Activated gamma-delta T cell treated with Interleukin-2 at 50 U/mL for 16 hours (primary cell): ENCODE measurements at places on chromosomes 13 and 19.

DNA sequence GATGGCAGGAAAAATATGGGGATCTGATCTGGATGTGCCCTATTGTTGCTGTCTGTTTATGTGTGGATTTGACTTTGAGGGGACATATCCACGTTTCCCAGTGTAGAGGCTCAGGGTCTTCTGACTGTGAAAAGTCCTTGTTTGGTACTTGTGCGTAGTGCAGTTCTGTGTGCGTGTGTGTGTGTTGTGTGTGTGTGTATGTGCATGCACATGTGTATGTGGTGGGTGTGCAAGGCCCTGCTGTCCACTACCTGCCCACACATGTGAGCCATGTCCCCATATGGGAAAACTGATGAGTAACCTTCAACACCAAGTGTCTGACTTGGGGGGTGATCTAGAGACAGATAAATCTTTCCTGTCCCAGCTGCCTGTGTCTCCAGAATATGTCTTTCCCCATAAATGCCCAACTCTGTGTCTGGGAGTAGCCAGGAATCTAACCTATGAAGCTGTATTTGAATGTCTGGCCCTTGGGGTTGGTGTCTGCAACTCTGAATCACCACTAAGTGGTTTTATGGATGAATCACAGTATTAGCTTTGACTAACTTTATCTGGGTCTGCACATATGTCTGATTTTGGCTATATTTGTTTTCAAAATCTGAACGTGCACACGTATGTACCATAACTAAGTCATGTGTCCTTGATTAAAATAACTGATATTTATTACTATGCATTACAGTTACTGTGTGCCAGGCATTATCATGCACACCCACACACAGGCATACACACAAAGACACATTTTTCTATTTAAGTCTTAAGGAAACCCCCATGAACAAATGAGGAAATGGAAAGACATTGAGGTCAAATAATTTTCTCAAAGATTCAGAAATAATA lies 17.4 kb downstream of the KLK2 start:
- no peak for DNase-seq

- DNase-seq = no peak
These were observed 800 bp downstream of the ELL start for GRCh38 chr19:18520848-18521691.

DNA sequence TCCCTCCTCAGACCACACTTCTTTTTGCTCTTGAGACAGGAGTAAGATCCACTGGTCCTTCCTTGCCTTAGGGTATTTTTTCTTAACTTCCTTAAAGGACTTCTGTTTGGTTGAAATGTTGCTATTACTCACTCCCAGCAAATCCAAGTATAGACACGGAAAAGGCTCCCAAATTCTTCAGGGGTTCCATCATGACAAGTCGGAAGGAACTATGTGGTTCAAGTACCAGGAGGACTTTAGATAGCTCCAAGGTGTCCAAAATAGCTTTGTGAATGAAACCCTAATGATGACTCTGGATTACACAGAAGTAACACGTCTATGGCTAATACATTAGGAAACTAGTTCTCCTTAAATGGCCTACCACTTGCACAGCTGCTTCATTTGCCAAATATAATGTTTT lies 238.7 kb downstream of the KCTD12 start:
- DNase-seq = no peak

DNA sequence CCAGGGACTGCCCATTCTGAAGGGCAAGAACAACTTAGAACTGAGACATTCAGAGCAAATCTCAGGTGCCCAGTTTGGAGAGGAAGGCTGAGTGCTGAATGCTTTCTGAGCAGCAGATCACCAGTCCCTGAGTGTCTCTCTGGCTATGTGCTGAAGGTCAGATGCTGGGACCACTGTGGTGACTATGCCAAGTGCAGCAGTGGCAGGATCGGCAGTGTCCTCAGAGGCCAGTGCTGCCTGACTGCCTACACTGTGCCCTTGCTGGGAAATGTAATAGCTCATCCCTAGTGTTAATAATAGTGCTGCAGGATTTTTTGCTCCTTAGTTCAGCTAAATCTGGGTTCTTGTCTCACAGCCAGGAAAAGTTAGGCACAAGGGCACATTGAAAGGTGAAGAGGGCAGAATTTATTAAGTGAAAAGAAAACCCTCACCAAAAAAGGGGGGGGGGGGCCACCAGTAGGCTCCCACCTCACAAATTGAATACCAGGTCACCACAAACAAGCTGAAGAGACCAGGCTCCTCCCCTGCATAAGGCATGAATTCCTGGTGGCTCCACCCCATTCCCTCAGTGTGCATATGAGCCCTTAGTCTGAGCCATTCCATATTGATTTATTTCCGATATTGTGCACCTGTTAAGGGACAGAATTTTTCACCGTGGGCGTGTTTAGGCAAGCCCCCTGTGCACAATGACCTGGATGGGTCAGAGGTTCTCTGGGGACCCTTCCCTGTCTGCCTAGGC lies 18.5 kb downstream of the RFXAP start:
- DNase-seq = no peak

GRCh38 chr19:47000373-47000772 lies 19.3 kb upstream of the NPAS1 start:
- DNase-seq = no peak

- no peak for DNase-seq
These were observed 1169.0 kb downstream of the DIAPH3 start for GRCh38 chr13:58994777-58995176.

DNA sequence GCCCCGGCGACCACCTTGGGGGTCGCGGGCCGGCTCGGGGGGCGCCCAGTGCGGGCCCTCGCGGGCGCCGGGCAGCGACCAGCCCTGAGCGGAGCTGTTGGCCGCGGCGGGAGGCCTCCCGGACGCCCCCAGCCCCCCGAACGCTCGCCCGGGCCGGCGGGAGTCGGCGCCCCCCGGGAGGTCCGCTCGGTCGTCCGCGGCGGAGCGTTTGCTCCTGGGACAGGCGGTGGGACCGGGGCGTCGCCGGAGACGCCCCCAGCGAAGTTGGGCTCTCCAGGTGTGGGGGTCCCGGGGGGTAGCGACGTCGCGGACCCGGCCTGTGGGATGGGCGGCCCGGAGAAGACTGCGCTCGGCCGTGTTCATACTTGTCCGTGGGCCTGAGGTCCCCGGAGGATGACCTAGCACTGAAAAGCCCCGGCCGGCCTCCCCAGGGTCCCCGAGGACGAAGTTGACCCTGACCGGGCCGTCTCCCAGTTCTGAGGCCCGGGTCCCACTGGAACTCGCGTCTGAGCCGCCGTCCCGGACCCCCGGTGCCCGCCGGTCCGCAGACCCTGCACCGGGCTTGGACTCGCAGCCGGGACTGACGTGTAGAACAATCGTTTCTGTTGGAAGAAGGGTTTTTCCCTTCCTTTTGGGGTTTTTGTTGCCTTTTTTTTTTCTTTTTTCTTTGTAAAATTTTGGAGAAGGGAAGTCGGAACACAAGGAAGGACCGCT lies 729 bp downstream of the STK11 start:
- DNase-seq = no peak

- no peak for DNase-seq
These were observed 7.0 kb downstream of the HIF3A start for GRCh38 chr19:46303691-46304397.

DNA sequence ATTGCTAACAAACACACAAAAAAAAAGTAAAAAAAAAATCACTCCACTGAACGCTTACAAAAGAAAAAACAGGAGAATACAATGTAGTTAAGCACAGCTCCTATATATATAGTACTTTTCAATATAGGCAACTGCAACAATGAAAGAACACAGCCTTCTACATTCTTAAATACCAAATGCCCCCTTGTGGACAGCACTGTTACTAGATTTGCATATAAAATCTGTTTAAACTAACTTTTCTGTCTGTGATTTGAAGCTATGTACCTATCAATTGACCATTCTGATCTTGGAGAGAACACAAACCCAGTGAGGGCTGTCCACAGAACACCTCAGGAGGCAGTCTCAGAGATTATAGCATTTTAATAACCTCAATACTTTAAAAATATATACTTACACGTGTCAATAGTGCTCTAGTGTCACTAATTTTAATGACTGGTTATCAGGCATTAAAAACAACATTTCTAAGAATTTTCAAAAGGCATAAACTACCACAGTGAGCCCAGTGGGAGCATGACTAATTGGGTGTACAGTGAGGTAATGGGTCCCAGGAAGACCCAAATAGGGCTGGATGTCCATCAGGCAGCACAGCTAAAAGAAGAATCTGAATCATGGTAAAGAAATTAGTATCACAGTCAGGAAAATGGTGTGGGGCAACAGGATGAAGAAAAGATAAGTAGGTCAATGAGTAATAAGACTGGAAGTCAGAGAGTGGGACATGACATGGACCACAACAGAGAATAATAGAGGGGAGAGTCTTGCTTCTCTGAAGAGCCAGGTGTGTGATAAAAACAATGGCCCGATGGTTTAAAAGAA lies 22.2 kb downstream of the CCDC169 start:
- no peak for DNase-seq

DNA sequence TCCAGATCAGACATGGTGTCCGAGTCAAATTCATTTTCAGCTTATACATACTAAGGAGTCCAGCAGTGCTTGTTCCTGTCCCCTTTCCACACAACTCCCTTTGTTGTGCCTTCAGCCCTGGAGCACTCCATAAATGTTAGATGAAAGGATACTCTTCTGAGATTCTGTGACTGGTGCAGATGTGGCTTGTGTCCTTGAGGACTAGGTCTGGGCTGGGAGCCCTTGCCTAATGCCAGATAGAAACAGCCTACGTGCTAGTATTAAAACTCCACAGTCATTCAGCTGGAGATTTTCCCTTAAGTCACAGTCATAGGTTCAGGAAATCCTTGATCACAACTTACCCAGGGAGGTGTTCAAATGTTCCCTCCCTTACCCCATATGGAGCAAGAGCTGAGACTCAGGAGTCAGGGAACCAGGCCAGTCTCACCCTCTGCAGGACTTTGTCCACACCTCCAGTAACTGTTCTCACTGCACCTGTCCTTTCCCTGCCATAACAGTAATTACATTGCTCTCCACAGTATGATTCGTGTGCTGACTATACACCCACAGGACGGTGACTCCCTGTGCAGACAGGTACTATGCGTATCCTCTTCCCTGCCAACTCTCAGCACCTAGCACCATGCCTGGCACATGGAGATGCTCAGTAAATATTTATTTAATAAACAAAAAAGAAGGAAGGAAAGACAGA lies 15.5 kb upstream of the SERPINE3 start:
- DNase-seq = no peak

GRCh38 chr13:112721198-112722104 lies 31.6 kb downstream of the ATP11A start:
- DNase-seq = no peak

- DNase-seq = no peak
These were observed 9.9 kb downstream of the MYDGF start for GRCh38 chr19:4660181-4660791.

DNA sequence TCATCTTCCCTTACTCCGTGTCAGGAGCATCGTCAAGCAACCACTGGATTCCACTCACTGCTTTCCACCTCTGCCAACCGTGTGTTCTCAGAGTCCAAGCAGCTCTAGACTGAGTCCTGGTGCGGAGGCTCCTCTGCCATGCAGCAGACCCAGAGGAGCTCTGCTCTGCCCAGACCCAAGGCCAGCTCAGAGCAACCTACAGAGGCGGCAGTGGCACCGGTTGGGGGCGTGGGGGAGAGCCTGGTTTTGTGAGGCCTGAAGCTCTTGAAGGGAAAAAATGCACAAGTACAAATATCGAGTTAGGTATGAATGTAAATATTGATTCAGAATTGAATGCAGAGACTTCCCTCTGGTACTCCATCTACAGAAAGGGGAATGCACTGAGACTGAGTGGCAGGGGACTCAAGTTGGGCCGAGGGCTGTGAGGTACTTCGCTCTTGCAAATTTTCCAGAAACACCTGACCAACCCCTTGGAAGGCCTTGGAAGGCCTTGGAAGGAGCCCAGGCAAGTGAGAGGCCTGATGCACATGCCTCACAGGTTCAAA lies 46.7 kb downstream of the GJA3 start:
- no peak for DNase-seq

DNA sequence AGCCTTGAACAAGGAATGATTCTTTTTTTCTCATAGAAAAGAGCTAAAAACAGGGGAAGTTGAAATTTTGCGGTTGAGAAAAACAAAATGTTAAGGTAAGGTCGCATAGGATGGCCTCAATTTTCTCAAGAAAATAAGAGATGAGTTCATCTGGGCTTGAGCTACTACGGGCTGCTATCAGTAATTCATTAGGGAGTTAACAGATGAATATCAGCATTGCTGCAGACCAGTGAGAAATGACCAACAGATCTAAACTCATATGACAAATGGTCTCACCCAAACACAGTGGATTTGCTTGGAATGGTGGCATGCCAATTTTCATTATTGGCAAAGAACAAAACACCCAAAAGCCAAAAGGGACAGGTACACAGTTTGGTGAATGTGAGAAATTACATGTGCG lies 56.6 kb downstream of the GPC6 start:
- no peak for DNase-seq

GRCh38 chr13:39051157-39051556 lies 12.9 kb downstream of the NHLRC3 start:
- DNase-seq = no peak

GRCh38 chr19:15253513-15253912 lies 21.3 kb upstream of the EPHX3 start:
- no peak for DNase-seq

DNA sequence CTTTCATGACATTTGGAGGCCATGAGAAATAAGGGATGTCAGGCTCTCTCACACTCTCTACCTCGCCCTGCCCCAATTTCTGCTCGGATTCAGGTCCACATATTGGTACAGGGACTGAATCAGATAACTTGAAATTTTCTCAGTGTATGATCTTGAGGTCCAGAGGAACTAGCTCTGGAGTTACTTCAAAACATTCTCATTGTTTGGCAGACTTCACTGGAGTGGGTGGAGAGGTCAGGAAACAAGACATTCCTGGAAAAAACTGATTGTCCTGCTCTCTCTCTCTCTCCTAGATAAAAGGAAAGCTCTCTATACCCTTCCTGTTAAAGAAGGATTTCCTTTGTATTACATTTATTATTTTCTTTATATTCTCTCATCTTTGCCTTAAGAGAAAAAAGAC lies 428.1 kb upstream of the DACH1 start:
- DNase-seq = no peak

- DNase-seq = no peak
These were observed 12.7 kb downstream of the SMIM24 start for GRCh38 chr19:3467437-3468198.

DNA sequence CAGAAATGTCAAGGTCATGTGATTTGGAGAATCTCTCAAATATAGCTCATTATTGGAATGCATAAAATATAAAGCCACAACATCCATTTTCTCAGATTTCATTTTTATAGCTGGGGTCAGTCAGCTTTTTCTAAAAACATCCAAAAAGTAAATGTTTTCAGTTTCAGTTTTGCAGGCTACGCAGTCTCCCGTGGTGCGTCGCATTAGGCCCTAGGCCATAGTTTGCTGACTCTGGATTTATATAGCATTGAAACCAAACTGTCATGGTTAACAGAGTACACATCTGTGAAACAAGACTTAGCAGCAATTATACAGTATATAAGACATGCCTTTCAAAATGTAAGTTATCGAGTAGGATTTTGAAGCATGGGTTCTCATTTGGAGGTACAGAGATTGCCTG lies 140.0 kb downstream of the IRS2 start:
- DNase-seq = no peak

- no peak for DNase-seq
These were observed 240.9 kb downstream of the FGF9 start for GRCh38 chr13:21911646-21912298.
